Left lobe of liver (tissue), 2 donors: ENCODE measurements at places on chromosomes 6 and 20. TPM values are rescaled to one million over a fixed set of nuclear protein-coding genes. Genes with fewer than 3 reads are reported as not detected.

DNA sequence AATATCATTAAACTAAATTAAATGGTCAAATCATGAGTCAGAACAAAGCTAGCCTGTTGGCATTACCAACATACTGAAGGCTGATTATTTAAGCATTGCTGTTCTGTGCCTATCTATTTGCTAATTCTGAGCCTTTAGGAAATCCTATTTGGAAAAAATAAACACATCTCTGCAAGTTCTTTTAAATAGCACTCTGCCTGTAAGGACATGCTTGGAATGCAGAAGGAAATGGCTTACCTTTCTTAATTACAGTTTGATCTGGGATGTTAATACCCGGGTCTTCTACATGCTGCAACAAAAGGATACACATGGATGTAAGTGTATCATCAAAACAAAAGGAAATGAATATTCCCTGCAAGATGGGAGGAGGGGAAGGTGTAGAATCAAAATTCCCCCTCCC, 8.3 kb downstream of the TFAP2A start:
- no peak for DNase-seq

LRP11 gene
- total RNA-seq: 11.1 TPM

- no peak for DNase-seq
Observed at GRCh38 chr6:46677314-46677654, 10.4 kb upstream of the TDRD6 start.

GRCh38 chr6:26404546-26404945, 2.5 kb downstream of the BTN3A1 start:
- DNase-seq: no peak
